Cortex of kidney (tissue), 1 donor: ENCODE measurements at places on chromosomes 7 and 10.

DNA sequence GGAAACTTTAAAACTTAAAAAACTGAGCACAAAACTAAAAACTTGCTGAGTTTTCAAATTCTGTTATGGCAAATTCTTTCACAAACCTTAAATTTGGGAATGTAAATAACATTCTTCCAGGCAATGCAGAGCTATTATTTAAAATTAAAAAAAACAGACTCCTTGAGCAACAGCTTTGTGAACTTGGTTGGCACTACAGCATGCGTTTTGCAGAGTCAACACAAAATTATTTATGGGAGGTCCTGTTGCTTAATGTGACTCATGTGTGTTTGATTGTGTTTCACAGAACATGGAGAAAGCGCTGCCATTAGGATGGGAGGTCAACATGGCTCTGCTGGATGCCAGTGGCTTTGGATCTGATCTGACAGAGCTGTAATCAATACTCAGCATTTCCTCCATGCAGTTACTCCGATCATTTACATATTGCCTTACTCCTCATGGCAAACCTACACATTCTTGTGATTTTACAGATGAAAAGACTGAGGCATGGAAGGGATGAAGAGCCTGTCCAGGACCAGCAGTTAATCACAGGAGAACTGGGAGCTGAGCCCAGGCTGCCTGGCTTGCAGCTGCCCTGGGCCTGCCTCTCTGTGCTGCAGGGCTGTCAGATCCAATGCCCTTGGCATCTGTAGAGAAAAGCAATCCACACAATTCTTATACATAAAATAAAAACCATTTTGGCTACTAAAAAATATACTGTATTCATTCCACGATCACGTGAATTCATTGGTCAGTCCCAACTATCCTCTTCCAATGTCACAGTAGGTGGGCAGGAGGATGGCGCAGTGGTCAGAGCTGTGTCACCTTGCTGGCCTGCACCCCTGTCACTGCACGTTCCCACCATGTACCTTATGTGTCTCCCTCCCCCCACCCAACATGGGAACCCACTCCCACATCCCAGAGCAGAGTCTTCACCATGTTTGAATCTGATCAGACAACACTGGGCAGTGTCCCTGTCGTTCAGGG is 200.9 kb downstream of the CXCL12 start:
- no peak for DNase-seq

DNA sequence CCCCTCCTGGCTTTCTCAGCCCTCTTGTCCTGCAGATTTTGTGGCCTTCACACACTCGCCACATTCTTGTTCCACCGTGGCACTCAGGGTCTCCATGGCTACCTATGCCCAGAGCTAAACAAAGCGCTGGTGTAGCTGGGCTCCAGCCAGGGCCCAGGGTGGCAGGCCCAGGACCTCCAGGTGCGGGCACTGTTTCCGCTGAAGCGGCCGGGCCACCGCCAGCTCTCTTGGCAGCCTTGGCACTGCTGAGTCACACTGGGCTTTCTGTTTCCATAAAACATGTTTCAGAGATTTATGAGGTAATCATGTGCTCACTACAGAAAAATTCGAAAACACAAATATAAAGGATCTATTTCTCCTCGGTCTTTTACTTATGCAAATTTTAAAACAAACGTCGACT is 51.3 kb downstream of the AOC1 start:
- DNase-seq, result no peak

DNA sequence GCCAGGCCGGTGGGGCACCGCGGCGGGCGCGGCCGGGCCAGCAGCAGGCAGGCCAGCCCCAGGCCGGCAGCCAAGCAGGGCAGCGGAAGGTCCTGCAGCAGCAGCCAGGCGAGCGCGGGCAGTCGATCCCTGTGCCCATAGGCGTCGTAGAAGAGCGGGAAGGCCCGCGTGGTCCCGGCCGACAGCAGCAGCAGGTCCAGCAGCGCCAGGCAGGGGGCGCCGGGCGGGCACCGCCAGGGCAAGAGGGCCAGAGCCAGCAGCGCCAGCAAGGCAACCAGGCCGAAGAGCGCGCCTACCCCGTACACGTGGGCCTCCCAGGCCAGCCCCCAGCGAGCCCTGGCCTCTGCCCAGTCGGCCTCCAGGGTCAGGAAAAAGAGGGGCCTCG is 8.4 kb upstream of the RBM28 start:
- DNase-seq, result no peak

DNA sequence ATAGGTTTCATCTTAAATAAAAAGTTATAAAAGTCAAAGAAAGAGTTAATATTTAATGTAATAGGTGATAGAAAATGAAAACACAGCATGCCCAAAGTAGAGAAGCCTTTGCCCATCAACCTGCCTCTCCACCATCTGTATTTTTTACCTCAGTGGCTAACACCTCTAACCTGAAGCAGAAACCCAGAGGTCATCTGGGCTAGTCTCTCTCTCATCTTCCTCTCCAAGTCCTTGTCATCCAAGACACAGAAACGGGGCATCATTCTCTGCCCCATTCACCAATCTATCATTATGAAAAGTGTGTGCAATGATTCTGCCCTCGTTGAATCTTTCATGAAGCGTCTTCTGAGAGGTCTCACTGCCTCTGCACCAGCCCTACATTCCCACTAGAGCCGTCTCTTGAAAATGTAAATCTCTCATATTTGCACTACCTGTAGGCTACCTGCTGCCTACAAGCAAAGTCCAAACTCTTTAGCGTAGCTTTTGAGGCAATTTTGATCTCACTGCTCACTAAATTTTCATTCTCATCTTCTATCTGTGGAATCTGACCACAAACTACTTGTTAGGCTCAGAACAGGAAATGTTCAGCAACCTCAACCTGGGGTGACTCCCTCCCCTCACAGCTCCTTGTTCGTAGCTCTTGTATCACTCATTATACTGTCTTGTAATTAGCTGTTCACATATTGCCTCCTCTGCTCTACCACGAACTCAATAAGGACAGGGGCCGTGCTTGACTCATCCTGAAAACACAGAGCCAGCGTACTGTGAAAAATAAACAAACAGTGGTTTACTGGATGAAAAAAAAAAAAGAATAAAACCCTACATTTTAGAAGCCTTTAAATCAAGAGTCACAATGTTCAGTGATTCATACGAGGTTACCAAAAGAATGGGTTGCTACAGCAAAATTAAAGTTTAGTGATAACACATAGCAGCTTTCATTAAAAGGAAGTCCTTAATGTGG is 83.1 kb downstream of the CTNNA3 start:
- DNase-seq, result no peak

DNA sequence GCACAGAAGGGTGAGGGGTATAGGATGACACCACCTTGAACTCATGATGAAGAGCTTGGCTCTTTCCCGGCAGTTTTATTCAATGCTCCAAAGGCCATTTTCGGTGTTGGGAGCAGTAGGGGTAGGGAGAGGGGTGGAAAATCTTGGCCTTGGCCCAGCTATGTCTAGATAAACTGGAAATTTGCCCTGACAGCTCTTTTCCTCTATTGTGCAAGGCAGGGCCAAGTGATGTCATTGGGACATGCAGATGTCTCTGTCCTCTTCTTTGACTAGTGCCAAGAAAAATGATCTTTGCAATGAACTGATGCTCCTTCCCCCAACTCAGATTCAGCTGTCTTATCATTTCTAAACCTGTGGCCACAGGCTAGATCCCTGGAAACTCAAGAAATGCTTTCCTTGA is 27.7 kb upstream of the PRKCQ start:
- no peak for DNase-seq

GRCh38 chr10:21169271-21169670 is 272.2 kb upstream of the NEBL start:
- no peak for DNase-seq

GRCh38 chr10:103854265-103854685 is 1.1 kb downstream of the SH3PXD2A start:
- DNase-seq, result no peak

DNA sequence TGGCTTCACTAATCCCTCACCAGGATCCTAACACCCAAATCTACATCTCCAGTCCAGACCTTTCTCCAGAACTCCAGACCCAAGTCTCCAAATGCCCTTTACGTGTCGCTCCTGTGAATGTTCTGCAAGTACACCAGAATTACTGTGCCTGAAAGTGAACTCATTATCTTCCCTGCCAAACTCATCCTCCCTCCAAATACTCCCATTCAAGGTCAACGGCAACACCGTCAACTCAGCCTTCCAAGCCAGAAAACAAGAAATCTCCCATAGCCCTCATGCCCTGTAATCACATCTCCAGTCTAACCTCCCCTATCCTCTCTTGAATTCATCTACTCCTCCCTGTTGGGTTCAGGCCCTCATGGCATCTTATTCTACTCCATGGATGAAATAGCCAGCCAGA is 12.3 kb downstream of the CREB3L2 start:
- no peak for DNase-seq

- DNase-seq, result no peak
These were observed 13.8 kb downstream of the IL15RA start for GRCh38 chr10:5963591-5963990.

DNA sequence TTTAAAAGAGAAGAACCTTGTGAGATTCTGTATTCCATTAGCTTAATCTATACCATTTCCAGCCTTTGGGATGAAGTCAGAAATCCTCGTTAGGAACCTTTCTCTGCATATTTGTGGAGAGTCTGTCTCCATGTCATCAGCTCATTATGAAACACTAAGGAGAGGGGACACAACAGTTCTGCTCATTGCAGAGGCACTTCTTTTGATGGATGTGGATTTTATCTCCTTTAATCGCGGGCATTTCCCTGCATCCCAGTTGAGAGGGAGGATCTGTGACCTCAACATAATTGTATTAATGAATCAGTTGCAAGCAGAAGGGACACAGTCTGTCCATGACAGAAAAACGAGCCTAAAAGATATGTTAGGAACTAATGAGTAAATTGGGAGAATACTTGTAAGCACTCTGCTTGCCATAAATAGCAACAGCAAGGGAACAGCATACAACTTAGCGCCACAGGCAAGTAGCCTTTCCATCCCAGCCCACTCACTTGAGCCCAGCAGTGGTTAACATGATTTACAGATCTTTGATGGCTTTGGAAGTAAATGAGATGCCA is 37.9 kb downstream of the SORCS1 start:
- no peak for DNase-seq

GRCh38 chr10:10831085-10831484 is 186.6 kb upstream of the CELF2 start:
- no peak for DNase-seq

DNA sequence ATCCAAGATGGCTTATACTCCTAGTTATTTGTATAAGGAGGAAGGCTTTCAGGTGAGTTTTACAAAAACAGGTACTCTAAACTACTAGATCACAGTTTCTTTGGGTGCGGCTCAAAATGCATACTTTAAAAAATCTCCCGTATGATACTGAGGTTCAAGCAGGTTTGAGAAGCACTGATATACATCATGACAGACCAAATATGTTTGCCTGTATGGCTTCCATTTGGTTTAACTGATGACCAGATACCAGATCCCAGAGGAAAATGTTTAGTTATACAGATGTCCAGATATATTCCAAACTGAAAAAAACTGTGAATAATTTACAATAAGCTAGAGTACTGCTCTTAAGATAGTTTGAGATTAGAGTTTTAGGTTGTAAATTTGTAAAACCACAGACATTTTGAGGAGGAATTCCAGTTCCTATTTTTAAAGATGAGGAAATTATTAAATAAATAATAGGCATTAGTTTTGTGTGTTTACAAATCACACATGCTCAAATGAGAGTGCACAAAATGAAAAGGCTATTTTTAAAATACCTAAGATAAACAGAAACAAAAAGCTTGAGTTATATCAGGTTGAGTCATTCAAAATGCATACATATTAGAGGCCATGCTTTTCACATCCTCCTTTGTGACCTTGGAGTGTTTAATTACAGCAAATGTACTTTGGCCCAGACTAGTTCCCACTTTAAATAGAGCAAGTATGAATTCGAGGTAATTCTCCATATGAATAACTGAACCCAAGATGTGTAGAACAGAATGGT is 60.5 kb downstream of the SEMA3C start:
- no peak for DNase-seq

GRCh38 chr7:41323806-41324205 is 379.1 kb downstream of the INHBA start:
- no peak for DNase-seq

DNA sequence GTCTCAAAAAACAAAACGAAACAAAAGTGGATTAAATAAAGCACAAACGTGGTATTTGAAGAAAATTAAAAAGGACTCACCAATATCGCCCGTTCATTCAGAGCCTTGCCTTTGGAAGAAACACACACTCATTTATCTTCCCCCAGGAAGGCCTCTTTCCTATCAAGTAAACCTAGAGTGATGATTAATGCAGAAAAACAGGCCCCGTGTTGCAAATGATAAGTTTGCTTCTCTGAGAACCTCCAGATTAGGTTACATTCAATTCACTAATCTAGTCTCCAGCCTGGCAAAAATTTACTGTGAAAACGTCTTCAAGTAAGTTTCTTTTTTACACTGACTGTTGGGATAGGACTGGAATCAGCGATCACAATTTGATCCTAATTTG is 78.0 kb upstream of the C1GALT1 start:
- no peak for DNase-seq

DNA sequence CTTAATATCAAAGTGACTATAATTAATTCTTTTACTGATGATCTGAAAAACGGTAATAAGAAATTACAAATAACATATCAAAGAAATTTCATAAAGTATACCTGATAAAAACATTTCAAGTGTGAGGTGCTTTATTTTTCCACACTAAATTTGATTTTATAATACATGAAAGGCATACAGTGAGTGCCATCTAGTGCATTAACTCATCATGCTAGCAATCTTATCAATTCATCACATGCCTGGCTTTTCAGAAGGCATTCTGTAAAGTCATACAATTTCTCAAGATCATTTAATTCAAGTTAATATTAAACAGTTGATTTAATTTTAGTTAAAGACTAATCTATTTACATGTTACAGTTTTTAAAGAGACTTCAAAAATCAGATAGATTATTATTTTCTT is 1020.9 kb downstream of the GATA3 start:
- DNase-seq, result no peak

DNA sequence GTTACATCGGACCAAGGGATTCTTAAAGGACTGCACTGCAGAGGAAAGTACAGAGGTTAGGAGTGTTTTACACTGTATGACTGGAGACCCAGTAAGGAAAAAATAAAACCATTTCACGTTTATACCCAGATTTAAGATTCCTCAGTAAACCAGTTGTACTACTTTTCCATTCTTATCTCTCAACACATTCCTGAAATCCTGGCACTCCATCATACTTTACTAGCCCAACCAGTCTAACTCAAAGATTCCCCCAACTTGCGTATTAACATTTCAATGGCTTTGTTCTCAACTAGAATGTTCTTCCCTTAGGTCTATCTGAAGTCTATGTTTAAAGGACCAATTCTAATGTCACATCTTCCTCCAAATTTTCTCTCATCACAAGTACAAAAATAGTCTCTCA is 8.0 kb downstream of the CCDC186 start:
- DNase-seq, result no peak

DNA sequence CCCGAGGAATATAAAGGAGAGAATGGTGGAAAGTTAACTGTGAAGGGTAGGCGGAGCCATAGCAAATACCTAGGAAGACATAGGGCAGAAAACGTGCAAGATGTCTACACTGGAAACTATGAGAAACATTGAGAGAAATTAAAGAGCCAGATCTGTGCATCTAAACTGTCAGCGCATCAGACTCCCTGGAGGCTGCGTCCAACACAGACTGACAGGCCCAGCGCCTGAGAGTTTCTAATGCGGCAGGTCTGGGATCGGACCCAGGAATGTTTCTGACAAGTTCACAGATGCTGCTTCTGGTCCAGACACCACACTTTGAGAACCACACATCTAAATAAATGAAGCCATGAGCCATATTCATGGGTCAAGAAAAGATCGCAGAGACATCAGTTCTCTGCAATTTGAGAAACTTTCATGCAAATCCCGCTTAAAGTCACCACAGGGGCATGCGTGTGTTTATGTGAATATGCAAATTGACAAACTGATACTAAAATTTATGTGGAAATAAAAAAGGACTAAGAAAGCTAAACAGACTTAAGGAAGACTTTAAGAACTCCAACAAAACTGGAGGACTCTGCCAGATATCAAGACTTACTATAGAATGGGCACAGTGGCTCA is 38.8 kb downstream of the PROSER2 start:
- no peak for DNase-seq
